ENCODE measurements at places on chromosomes 3 and 15.

DNA sequence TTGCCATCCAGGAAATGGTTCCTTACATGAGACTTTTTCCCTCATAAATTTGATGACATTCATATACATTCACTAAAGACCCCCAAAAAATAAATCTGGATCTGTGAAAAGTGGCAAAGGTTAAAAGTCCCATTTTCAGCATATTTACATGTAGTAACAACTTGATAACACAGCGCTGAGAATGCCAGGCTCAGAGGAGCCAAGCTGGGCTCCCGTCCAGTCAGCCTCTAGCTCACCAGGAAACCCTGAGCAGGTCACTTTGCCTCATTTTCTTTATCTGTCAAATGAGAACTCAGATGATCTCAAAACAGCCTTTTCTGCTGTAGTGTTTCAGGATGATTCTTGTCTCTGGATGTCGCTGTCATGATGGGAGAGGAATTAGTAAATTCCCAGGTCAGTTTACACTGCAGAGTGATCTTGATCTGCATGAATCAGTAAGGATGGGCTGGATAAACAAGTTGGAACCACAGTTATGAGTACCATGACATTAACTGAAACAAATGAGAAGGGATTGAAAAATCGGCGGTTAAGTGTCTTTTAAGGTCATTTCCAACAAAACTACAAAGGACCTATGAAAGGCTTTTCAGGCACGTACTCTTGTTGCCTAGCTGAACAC is 82.8 kb downstream of the PPARG start:
- no peak for DNase-seq

- DNase-seq, result no peak
These were observed 135.1 kb upstream of the HACD2 start for GRCh38 chr3:123719862-123720453.

DNA sequence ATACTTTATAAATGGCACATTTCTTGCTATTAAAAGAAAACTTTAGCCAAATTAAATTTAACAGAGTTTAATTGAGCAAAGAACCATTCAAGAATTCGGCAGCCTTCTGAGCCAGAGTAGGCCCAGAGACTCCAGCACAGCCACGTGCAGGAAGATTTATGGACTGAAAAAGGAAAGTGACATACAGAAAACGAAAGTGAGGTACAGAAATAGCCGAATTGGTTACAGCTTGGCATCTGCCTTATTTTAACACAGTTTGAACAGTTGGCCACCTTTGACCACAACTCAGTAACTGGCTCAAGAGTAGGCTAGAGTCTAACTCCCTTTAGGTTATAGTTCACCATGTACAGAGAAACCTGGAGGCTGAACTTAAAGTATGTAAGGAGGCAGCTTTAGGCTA is 17.6 kb downstream of the CFAP44 start:
- peak; percentile 6 for DNase-seq

- peak; percentile 80 for DNase-seq
These were observed 4.9 kb upstream of the TBC1D5 start for GRCh38 chr3:17747174-17747889.

- DNase-seq, result no peak
These were observed 46.3 kb downstream of the DGKG start for GRCh38 chr3:186315581-186316354.
